Fibroblast of pulmonary artery (primary cell): ENCODE measurements at places on chromosomes 12 and 14.
A peak's percentile ranks its signal among the peaks of the same experiment; 100 is the strongest.

- no peak for DNase-seq
These were observed 12.8 kb upstream of the BEGAIN start for GRCh38 chr14:100599981-100600380.

DNA sequence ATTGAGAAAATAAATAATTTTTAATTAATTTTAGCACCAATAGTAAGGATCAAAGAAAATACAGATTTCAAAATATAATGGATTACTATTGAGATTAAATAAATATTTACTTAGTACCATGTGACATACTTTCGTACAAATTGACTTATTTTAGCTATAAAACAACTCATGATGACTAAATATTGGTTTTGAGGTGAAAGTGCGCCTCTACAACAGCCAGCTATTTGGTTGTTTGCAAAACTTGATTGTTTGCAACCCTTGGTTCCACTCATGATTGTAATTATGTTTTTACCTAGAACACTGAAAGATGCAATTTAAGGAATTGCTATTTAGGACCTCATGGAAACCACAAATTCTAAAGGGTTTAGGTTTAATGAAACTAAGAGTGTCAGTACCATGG, 51.9 kb upstream of the PPM1H start:
- DNase-seq: no peak

DNA sequence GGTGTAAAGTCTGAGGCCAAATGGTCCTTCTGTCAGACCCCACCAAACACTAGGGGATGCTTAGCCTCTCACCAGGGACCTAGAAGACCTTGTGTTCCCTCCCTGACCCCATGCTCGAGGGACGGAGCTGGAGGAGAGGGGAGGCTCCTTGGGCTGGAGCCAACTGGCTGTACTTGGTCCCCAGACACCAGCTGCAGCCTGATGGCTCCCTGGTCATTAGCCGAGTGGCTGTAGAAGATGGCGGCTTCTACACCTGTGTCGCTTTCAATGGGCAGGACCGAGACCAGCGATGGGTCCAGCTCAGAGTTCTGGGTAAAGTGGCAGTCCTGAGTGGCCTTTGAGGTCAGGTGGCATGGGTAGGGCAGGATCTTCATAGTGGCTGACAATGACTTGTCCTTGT, 29.0 kb downstream of the PAPLN start:
- no peak for DNase-seq

DNA sequence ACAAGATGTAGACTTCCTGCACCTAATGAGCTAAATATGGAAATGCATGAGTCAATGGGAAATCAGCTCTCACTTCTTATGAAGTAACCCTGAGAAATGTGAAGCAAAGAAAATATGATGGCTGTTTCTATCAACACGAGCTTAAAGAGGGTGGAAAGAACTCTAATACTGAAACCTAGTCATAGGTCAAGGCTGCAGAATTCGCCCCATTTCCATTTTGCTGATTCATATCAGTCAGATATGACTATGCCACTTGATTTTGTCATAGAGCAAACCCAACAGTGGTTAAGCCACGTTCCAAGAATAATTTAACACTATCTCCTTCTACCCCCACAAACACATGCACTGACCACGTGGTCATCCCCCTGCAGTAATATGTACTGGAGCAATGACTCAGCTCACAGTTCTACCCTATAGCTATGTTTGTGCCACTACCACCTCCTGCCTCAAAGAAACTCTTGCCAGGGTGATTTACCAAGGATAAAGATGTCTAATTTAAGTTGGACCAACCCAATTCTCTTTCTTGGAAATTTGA, 157.5 kb downstream of the TMTC3 start:
- peak; percentile 92 for DNase-seq
